ENCODE measurements at places on chromosomes 3 and 15. TPM values are rescaled to one million over a fixed set of nuclear protein-coding genes. Genes with fewer than 3 reads are reported as not detected.

Gene RTP3
- total RNA-seq, result not detected

- no peak for DNase-seq
These were observed 311.0 kb downstream of the MCTP2 start for GRCh38 chr15:94542391-94542790.

DNA sequence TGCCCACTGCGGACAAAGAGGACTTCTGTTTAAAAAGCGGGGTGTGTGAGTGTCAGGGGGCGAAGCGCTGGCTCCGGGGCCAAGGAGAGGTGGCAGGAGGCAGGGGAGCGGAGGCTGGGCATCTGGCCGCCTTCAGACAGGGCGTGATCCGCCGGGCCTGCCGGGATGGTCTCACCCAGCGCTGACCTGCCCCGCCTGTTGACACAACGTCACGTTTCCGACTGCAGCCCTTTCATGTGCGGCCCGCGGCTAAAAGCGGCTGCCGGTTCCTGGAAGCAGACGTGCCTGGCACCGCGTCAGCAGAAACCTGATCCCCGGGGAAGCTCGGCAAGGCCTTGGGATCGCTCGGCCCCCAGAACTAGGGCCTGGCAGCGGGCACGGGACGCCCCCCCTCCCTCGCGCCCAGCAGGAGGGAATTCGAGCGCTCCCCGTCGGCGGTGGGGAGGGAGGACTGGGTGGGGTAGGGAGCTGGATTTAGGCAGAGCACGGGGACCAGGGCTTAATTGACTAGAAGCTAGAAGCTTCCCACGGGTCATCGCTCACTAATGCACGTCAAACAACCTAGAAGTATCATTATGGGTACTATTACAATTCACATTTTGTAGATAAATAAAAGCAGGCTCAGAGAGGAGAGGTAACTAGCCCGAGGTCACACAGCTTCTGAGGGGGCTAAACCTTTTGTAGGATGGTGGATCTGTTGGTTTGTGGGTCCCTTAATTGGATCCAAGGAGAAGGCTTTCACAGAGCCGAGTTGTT lies 7.7 kb downstream of the BHLHE40 start:
- DNase-seq, result peak; percentile 97

- DNase-seq, result no peak
These were observed 83.6 kb downstream of the THSD4 start for GRCh38 chr15:71198846-71199245.

GRCh38 chr3:74267588-74268184 lies 346.8 kb downstream of the CNTN3 start:
- no peak for DNase-seq

DNA sequence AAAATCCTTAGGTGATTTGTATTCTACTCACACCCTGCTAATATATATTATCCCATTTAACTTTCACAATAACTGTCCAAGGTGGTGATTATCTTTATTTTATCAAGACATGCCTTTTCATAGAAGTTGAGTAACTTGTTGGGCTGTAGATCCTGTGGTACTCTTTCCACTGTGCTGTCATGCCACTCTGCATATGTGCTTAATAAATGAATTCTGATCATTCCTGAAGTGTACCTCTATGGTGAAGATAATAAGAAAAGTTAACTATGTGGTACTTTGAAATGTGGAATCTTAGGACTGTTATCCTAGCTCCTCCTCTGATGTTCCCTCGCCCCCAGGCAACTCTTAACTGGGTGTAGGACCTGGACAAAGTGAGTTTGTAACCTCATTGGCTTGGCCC lies 5.2 kb downstream of the SNRK start:
- DNase-seq, result no peak

All from left ventricle myocardium inferior (tissue), 1 donor.